Natural killer cell (primary cell): ENCODE measurements at places on chromosomes 12 and 14. TPM values are rescaled to one million over a fixed set of nuclear protein-coding genes. Genes with fewer than 3 reads are reported as not detected.

TAS2R19 gene
- 4.1 TPM for total RNA-seq

DAO gene
- not detected for total RNA-seq

CIDEB gene
- total RNA-seq: 59.6 TPM

MAP3K9 gene
- 3.6 TPM for total RNA-seq

YLPM1 gene
- total RNA-seq: 101 TPM

KCNMB4 gene
- total RNA-seq: not detected

ARHGEF25 gene
- 3.1 TPM for total RNA-seq

KRT79 gene
- 0.18 TPM for total RNA-seq

SPRYD4 gene
- total RNA-seq: 5.6 TPM

LRP1 gene
- total RNA-seq: 9.5 TPM

FAR2 gene
- total RNA-seq: 1.5 TPM

CFAP54 gene
- total RNA-seq: 1.5 TPM

DNA sequence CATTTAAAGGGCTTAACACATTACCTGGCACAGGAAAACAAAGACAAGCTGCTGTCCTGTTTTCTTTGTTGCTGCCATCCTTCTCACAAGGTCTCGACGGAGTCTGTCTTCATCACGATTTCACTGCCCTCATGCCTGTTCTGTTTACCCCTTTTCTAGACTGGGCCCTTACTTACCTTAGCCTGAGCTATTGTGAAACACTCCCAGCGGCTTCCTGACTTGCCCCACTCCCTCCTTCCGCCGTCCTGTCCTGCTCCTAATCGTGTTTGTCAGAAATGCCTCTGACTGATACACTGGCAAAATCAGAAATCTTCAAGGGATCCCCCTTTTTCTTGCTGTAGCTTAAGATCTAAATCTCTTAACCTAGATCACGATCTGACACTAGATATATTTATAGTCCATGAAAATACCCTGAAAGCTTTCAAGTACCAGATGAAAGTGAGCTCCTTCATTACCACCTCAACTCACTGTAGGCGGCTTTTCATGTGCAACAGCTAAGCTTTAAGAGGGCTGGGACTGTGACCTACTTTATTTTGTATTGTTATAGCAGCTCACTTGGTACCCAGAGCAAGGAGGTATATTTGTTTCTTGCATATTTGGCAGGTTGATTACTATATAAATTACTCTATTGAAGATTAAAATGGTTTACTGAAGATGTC is 32.1 kb downstream of the TECPR2 start:
- DNase-seq: peak; percentile 60

GRCh38 chr12:68587448-68587873 is 23.2 kb upstream of the RAP1B start:
- peak; percentile 22 for DNase-seq

DNA sequence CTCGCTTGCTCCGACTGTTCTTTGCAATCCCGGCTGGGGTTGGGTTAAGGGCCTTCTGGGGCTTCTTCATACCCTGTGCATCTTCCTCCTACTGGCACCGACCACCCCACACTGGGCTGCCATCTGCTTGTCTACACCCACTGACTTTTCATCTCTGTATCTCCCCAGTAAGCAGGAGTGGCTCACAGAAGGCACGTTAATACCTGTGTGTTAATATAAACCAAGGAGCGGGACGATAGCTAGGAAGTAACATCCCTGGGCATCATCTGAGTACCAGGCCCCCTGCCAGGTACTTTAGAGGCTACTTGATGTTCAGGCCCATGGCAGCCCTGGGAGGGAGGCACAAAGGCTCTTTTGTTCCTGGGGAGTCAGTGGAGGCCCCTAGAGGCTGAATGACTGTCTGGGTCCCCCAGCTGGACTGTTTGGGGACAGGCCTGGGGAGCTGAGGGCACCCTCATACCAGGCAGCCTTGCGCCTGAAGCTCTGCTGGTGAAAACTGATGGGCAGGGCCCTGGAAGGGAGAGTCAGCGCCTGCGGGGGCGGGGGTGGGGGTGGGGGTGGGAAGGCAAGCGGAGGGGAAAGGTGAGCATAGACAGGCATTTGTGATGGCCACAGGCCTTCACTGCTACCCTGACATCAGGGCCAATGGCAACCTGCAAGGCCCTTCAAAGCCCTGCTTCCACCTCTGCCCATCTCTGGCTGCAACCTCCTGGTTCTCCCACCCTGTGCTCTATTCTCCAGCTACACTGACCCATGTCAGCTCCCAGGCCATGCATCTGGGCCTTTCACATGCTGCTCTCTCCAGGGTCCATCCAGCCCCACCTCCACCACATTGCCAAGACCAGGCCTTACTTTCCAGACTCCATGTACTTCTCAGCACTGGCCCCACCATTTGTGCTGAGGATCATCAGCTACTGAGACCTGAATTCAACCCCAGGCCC is 34.2 kb upstream of the DEGS2 start:
- peak; percentile 21 for DNase-seq

- DNase-seq: no peak
Observed at GRCh38 chr12:67534046-67534445, 114.5 kb upstream of the DYRK2 start.

DNA sequence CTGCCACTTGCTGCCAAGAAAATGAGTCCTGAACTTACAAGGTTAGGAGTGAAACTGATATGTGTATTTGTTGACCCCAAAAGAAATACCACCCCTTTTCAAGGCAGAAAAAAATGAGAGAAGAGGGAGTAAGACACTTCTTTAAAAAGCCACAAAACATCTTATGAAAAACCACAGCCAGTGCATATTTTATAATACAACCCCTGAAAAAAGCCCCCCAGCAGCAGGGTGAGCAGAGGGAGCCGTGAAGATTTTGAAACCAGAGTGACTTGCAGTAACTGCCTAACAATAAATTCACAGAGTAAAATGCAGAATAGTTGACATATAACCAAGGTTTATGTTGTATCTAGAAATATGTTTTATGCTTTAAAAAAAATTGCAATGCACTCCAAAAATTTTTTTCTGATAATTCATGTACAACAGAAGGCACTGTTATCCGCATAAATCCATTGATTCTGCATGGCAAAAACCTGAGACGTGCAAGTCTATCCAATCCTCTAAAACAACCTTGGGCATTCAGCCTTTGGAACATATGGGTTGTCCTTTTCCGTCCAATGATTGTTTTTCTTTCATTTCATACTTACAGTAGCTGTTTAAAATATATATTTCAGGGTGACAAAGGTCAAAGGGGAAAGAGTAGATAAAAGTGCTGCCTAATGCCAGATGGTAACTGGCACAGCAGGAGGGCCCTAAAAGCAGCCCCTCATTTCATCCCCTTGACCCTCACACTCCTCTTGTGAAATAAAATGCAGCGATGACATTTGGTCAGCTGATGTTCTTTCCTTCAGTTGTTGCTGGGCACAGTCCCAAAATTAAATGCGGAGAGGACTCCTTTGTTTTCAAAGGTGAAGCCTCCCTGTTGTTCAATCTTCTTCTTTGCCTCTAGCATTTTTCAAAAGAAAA is 65.3 kb downstream of the IPO8 start:
- DNase-seq: no peak

- DNase-seq: no peak
Observed at GRCh38 chr12:3285570-3285969, 205.4 kb upstream of the PRMT8 start.

GRCh38 chr12:39813776-39814175 is 194.2 kb upstream of the ABCD2 start:
- no peak for DNase-seq

DNA sequence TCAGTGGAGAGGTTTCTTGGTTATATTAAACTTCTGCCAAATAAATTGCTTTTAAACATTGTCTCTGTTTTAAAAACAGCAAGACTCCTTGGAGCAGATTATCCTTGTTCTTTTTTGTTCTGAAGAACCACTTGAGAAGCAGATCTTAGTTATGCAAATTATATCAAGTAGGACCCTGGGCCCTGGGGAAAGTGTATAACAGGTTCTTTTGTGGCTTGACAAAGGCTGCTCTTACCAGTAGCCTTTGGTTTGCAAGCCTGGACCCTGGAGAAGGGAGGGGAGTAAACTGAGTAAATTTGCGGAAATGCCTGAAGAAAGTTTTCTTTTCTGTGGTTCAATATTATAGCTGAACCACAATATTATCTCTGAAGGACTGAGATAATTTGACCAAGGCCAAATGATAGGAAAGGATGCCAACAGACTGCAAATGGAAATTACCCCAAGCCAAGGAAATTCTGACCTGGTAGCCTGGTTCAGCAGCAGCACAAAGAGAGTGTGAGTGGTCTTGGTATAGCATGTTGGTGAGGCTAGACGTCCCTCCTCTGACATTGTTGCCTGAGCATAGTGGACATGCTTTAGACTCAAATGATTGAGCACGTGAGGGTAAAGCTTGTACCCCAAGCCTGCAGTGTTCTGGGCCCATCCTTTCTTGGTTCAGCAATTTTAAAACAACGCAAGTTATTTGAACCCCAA is 30.4 kb upstream of the SIX1 start:
- DNase-seq: no peak

DNA sequence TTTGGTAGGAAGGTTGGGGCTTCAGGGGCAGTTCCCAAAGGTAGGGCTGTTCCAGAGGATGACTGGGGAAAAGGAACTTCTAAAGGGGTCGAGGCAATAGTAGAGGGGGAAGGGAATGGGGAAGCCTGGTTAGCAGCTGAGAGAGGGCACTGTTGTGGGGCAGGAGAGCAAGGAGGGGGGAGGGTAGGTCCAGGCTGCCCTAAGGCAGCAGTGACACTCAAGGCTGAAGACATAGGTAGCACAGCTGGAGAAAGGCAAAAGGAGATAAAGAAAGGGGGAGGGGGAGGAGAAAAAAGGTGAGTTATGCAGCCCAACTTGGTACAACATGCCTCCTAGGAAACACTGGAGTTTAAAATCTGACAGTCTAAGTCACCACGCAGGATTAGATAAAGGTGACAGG is 3.9 kb downstream of the NACA start:
- DNase-seq: no peak

GRCh38 chr14:39264558-39264957 is 30.8 kb downstream of the MIA2 start:
- no peak for DNase-seq

GRCh38 chr12:697481-697880 is 34.2 kb upstream of the NINJ2 start:
- DNase-seq: no peak

DNA sequence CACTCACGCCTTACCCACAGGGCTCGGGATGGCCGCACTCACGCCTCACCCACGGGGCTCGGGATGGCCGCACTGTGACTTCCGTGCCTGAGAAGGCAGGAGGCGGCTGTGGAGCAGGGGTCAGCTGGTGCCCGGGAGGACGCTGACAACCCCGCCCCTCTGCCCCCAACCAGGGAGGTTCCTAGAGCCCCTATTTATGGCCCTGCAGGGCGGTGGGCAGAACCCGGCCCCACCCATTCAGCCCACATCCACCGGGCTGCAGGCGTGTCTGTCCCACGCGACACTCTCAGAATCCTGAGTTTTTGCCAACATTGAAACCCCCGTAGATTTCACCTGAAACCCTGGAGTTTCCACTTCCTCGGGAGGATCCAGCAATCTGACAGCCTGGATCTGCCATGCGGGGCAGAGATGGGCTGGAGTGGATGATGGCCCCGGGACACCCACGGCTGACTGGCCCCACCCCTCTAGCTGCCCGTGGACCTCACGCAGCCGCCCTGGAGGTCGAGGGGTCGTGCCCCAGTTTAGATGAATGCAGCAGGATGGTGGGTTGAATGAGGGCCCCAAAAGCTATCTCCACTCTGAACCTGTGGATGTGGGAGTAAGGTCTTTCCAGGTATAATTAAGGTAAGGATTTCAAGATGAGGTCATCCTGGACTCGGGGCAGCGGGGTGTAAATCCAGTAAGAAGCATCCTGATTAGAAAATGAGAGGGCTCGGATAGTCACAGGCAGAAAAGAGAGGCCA is 20.4 kb downstream of the GALNT9 start:
- DNase-seq: no peak

GRCh38 chr14:19878029-19878642 is 3.2 kb downstream of the OR4K2 start:
- peak; percentile 34 for DNase-seq

DNA sequence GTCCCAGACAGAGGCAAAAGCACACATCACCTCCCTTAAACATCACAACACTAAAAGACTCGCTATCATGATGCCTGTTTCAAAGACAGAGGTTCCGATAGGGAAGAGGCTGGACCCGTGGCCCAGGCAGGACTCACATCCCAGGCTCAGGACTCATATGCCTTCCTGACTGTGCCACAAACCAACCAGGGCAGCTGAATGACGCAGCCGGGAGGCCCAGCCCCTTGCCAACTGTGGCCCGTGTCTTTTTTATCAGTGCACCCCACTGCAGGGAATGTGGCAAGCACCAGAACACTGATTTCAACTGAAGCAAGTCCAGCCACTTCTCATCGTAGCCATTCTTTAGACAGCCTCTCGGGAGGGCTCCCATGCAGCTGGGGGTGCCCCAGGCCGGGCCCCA is 132.3 kb downstream of the KSR2 start:
- no peak for DNase-seq

GRCh38 chr14:88269806-88270420 is 53.2 kb downstream of the KCNK10 start:
- DNase-seq: no peak

DNA sequence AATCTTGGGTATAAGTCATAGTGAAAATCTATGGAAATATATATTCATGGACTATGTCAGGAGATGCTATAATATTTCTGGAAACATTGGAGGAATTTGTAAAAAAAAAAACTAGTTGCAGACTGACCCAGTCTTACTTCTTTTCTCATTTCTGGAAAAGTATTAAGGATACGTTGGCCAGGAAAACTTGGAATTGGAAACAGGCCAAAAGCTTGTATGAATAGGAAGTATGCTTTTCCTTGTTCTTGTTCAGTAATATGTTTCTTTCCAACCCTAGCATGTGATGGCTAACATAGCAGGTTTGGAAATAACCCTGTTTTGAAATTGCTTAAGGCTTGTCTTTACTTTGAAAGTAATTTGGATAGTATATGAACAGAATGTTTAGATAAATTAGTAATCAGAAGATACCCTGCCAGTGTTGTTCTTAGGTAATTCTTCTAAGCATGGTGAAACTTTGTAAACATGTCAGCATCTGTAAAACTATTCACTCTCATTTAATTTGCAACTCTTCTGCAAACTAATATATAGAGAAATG is 316.2 kb downstream of the NPAS3 start:
- DNase-seq: no peak

- no peak for DNase-seq
Observed at GRCh38 chr12:93582351-93582750, 9.9 kb downstream of the SOCS2 start.

GRCh38 chr12:26510354-26510674 is 314.9 kb downstream of the SSPN start:
- DNase-seq: no peak

GRCh38 chr12:114666746-114667668 is 17.0 kb downstream of the TBX3 start:
- no peak for DNase-seq

- no peak for DNase-seq
Observed at GRCh38 chr12:114414031-114414865, 8.3 kb upstream of the TBX5 start.

DNA sequence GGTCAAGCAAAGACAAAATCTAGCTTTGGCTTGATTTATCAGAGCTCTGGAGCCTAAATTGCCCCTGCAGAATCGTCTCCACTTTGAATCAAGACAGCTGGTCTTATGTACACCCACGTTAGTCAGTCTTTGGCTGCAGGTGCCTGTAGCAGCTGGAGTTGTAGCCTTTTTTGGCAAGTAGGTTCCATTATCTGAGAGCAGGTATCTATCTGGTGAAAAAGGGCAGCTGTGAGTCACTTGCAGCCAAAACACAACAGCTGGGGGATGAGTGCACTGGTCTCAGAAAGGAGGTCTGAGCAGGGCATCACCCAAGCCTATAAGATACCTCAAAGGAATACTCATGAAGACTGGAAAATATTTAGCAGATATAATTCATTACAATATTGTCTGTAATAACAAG is 43.6 kb upstream of the KCNH5 start:
- DNase-seq: no peak

- DNase-seq: no peak
Observed at GRCh38 chr14:39140170-39140569, 26.0 kb downstream of the GEMIN2 start.
